ENCODE measurements at places on chromosomes 16 and 17.

- DNase-seq, result no peak
Measured at GRCh38 chr17:56593646-56594319, at the start of gene NOG. TSS of gene NOG (plus strand) at chr17:56593699. CDS start at chr17:56594224, 525 bp downstream.

DNA sequence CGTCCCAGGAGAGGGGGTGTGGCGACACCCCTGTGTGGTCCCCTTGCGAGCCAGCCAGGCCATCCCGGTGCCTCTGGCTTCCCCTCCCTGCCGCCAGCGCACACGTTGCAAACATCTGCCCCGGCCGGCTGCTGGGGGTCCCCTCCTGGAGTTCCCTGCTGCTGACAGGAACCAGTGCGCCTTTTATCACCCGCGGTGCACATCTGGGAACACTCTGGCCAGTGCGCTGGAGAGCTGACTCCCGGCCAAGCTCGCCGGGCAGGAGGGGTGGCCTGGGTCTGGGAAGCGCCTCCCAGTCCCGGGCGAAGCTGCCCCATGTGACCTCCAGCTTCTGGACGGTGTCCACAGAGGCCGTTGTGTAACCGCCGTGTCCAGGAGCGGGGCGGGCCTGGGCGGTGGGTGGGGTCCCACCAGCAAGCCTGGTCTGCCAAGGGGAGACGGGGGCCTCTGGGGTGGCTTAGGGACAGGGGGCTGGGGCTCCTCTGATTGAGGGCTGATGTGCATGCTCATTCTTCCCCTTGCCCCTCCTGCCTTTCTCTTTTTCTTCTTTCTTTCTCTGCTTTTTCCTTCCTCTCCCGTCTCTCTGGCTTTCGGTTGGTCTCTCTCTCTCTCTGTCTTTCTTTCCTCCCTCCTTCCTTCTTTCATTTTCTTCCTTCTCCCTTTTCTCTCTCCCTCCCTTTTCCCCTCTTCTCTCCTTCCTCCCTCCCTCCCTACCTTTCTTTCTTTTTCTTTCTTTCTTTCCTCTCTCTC, 25.2 kb upstream of the CIBAR2 start:
- DNase-seq, result no peak

DNA sequence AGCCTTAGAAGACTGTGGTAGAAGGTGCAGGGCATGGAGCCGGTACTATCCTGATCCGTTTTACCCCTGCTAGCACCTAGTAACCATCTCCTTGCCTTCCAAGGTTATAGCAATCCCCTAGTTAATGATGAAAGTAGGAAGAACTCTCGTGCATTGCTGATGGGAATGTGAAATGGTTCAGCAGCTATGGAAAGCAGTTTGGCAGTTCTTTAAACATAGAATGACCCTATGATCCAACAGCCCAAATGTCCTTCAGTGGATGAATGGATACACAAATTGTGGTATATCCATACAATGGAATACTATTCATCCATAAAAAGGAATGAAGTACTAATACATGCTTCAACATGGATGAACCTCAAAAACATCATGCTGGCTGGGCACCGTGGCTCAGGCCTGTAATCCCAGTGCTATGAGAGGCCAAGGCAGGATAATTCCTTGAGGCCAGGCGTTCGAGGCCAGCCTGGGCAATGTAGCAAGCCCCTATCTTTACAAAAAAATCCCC, 6.2 kb upstream of the SRCIN1 start:
- DNase-seq, result no peak

DNA sequence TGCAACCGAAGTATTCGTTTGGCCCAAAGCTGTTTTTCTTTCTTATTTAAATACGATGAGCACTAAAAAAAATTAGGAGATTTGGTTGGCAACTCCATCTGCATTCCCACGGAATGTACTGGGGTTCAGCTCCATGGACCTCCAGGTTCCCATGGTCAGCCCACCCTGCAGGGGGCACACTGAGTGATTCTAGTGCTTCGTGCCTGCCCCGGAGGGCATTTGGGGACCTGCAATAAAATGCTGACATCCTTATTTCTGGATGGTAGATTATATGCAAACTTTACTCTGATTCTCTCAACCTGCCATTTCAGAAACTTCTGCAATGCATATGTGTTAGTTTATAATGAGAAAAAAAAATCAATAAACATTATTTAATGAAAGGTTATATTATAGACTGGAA, 339.4 kb downstream of the XYLT1 start:
- no peak for DNase-seq

- no peak for DNase-seq
Measured at GRCh38 chr16:28090646-28091377, 27.3 kb upstream of the GSG1L start.

DNA sequence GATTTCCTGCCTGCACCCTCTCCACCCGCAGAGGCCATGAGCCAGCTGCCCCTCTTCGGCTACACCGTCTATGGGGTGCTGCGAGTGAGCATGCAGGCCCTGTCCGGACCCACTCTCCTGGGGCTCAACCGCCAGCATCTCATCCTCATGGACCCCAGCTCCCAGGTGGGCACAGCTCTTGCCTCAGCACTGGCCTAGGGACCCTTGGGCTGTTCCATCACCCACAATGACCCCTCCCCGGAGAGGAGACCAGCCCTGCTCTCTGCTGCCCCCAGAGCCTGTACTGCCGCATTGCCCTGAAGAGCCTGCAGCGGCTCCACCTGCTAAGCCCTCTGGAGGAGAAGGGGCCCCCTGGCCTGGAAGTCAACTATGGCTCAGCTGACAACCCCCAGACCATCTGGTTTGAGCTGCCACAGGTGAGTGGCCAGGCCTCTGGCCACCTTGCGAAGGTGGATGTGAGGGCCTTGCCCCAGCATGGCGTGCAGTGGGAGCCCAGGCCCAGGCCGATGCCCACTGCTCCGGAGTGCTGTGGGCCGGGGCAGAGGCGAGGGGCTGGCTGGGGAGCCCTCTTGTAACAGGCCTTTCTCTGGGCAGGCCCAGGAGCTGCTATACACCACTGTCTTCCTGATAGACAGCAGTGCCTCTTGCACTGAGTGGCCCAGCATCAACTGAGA, 7.3 kb upstream of the SMIM5 start:
- no peak for DNase-seq

GRCh38 chr16:88686062-88686438, 257 bp downstream of the SNAI3 start:
- peak; percentile 42 for DNase-seq

DNA sequence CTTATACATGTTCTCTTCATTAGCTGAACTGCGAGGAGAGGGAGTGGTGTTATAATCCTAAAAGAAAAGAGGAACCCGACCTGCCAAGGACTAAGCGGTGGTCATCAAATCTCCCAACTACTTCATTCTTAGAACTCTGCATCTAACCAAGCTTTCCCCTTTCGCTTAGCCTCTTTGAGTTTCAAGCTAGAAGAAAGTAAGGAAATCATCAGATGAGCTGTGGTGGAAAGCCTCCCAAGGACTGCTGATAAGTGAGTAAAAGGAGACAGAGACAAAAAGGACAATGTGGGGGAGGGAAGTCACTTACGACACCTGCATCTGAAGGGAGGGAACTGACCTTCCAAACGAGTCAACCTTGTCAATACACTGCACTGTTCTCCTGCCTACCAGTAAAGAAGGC, 121.3 kb downstream of the TRIM37 start:
- DNase-seq, result no peak

- peak; percentile 51 for DNase-seq
Measured at GRCh38 chr16:88790312-88791211, 5.5 kb upstream of the PIEZO1 start.

DNA sequence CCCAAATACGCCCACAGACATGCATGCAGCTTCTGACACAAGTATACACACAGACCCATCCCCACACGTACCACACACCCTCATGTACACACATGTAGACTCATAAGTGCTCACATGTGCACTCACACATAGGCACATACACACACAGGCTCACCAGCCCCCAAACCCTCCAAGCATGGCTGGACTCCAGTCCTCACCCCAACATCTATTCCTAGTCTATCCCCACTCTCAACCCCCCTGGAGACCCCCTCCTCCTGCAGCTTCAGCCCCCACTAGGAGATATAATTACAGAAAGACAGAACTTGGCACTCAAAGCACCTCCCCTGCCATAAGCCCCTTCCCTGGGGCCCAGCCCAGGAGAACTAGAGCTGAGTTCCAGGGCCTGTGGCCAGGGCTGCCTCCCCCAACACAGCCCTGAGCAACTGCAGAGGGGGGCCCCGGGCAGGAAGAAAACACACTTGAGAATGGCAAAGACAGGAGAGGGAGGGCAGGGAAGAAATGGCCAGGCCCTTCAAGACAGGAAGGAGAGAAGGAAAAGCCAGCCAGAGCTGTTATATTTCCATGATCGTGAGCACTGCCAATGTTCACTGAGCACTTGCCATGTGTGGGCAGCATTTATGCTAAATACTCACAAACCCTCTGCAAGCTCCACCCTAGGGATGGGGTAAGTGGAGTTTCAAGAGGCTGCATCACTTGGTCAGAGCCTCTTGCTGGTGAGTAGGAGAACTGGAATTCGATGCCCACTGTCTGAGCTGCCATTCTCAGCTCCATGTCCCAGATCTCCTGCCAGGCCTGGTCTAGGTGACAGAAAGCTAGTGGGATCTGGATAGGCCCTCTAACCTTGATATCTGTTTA, 224.5 kb downstream of the ZNF423 start:
- no peak for DNase-seq

DNA sequence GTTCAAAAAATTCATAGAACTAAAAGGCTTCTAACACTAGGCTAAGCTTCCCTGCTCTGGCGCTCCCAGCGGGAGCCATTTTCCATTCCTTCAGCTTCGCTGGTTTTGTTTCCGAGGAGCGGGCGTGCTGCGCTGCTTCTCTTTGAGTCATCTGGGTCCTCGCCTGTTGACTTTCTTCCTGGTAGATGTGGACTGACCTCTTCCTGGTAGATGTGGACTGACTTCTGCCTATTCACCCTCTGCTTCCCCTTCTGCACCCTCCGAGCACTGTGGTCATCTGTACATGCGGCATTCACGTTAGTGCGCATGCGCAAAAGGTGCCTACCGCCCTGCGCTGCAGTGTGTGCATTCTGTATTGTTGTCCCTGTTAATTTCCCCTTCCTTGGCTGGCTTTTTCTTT, 40.8 kb upstream of the SEC14L1 start:
- peak; percentile 24 for DNase-seq

DNA sequence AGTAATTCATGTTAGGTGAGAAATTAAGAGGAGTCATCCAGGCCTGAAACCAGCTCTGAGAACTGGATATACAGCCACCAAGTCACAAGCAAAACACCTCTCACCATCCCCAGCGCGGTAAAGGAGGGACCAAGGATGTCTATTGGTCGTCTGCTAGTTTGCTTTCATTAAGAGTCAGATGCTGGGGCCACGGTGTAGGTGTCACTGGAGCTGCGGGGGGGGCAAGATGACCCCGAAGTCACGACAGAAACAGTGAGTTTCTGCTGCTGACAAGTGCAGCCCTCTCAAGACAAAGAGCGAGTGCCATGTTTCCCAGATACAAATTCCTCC, 790 bp downstream of the NCBP3 start:
- DNase-seq, result peak; percentile 43
